ENCODE measurements at places on chromosomes 7 and 10.

DNA sequence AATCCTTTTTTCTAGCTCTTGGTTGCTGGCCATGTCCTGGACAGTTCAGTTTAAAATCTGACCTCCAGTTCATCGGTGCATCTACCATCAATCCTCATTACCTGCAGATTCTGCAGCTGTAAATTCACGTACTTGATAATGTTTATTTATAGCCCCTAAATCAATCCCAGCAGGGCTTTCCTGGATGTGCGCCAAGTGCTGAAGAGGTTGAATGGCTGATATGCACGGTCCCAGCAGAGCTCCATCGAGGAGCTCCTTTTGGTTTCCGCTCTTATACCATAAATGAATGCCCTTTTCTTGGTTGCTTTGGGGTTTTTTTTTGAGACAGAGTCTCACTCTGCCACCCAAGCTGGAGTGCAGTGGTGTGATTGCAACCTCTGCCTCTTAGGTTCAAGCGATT lies 91.2 kb upstream of the CCZ1B start:
- no peak overlapping the region for H3K27ac ChIP-seq
- H3K27me3 ChIP-seq: no peaks in the 10 kb centered on the region
- DNase-seq: no peak
- H3K36me3 ChIP-seq: no peaks in the 10 kb centered on the region
- H3K4me1 ChIP-seq: no peaks in the 10 kb centered on the region

GRCh38 chr10:112082120-112082519 lies 101.4 kb downstream of the GPAM start:
- no peak overlapping the region for H3K4me3 ChIP-seq
- no peak overlapping the region for H3K27ac ChIP-seq
- H3K36me3 ChIP-seq: no peaks in the 10 kb centered on the region
- DNase-seq: no peak

- no peaks in the 10 kb centered on the region for H3K4me1 ChIP-seq
- H3K27ac ChIP-seq: peak overlapping the region; percentile 47
- H3K36me3 ChIP-seq: no peaks in the 10 kb centered on the region
- no peak overlapping the region for H3K4me3 ChIP-seq
These were observed 24.2 kb downstream of the COL1A2 start for GRCh38 chr7:94418851-94419250.

GRCh38 chr7:122136639-122137245 lies 7.3 kb downstream of the AASS start:
- H3K27ac ChIP-seq: peak overlapping the region; percentile 36
- H3K4me1 ChIP-seq: peaks cover 11% of the 10 kb centered on the region
- H3K27me3 ChIP-seq: no peaks in the 10 kb centered on the region
- no peaks in the 10 kb centered on the region for H3K36me3 ChIP-seq

DNA sequence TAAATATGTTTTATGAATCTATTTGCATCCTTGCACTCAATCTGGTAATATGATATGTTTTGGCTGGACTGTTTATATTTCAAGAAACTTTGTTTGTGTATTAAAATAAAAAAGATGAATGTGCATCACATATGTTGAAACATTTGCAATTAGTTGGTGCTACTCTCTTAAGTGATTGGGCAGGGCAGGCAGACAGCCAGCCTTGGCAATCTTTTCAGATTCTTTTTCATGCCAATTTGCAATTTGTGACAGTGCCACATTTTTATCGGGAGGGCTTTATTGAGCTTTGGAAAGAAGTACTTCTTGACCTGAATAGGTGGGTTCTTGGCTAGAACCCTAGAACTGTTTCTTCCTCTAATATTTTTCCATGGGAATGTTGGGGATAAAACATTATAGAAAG lies 152.2 kb downstream of the NXPH1 start:
- DNase-seq: no peak
- H3K27me3 ChIP-seq: no peaks in the 10 kb centered on the region
- H3K27ac ChIP-seq: no peak overlapping the region
- H3K36me3 ChIP-seq: no peaks in the 10 kb centered on the region
- no peaks in the 10 kb centered on the region for H3K4me1 ChIP-seq
